ENCODE measurements at places on chromosomes 2 and 18.

GRCh38 chr2:181814057-181814491 lies 77.5 kb upstream of the ITPRID2 start:
- DNase-seq = no peak

DNA sequence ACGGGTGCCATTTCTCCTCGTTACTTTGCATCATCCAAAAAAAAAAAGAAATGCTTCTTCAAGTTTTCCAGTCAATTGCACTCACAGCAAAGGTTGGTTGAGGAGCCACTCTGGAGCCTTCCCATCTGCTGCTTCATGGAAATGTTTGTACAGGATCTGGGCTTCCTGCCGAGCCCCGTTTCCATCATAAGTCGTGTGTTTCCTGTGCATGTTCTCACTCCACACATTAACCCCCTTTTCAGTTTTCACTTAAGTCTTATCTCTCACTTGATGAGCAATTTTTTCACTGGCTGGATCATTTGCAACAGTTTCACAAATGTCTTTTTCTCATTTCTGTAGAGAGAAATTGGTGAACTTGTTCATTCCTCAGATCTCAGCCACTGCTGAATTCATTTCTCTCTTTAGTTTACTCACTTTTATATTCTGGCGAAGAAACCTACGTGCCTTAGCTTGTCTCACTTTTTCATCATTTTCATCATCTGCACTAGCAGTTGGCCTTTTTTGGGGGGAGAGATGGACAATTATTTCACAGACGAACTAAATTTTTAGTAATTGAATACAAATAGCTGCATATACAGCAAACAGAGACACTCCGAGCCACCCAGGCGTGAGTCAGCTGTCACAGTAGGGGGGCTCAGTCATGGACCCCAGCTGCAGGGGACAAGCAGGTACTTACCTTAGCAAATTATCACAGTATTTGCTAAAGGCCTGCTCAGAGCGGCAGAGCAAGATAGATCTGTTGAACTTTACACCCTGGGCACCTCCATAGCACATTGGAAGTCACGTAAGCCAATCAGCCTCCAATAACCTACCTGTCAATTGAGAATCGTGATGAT lies 750.8 kb upstream of the ID2 start:
- DNase-seq = no peak

DNA sequence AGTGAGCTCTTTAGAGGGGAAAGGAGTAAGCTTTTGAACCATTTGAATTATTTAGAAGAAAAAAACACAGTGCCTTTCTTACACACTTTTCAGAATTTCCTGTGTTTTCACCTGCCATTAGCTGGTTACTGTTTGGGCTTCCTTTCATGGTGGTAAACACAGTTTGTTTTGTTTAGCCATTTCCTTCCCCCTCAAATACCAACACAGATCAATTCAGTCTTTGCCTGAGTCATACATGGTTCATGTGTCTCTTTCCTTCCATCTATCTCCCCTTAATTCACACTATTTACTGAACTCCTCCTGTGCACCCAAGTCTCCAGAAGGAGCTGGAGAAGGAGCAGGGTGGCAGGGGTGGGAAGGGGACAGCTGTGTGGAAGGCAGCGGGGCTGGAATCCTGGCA lies 45.0 kb downstream of the TCF7L1 start:
- no peak for DNase-seq

- no peak for DNase-seq
These were observed 98.8 kb upstream of the TAF1B start for GRCh38 chr2:9744256-9745004.
